Stimulated activated CD8-positive, alpha-beta memory T cell treated with anti-CD3 and anti-CD28 coated beads, Interleukin-12 subunit alpha, Interleukin-12 subunit beta, amount 100 ng/mL, for 1 hour (primary cell): ENCODE measurements at places on chromosomes 16 and 17.

DNA sequence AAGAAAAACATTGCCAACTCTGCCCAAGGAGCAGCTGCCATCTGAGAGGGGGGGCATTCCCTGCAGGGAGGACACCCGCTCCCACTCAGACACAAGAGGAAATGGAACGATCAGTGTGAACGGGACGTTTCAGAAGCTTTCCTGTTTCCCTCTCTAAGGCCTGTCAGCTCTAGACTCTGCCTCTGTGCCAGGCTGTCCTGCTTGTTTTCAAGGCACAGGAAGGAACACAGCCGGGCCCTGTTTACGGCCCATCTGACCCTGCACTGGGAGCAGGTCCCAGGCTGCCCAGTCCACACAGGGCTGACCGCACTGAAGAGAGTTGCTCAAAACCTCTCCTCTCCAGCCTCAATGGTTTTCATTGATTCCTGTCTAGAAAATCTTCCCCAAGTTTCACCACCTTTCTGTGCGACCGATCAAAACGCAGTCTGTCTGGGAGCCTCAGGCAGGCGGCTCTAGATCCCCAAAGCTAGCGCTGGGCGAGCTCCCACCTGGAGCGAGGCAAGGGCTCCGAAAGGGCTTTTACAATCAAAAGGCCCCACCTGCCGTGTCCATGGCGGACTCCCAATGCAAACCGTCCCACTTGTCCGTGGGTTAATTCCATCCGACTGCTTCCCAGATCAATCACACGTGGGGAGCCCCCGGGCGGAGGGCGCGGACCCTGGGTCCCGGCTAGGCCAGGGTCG, 1.5 kb downstream of the PIEZO1 start:
- no peak for DNase-seq

- DNase-seq = no peak
Measured at GRCh38 chr17:61477204-61477834, 25.1 kb downstream of the TBX4 start.

DNA sequence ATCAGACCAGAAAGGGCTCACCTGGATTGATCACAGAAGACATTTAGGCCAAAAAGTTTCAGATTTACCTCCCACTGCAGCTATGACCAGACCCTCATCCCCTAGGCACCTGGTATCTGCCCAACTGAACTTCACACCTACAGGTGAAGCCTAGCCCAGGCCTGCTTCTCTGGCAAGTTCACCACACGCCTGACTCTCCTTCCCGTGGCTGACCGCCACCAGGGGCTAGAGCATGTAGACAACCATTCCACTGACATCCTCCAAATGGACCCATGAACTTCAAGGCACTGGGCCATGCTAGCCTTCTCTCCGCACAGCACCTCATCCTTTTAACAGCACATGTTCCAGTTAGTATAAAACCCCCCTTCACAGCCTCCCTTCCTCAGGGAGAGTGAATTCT, 18.8 kb downstream of the ZCCHC14 start:
- no peak for DNase-seq

GRCh38 chr16:25013751-25014499, 1.2 kb downstream of the ARHGAP17 start:
- no peak for DNase-seq

DNA sequence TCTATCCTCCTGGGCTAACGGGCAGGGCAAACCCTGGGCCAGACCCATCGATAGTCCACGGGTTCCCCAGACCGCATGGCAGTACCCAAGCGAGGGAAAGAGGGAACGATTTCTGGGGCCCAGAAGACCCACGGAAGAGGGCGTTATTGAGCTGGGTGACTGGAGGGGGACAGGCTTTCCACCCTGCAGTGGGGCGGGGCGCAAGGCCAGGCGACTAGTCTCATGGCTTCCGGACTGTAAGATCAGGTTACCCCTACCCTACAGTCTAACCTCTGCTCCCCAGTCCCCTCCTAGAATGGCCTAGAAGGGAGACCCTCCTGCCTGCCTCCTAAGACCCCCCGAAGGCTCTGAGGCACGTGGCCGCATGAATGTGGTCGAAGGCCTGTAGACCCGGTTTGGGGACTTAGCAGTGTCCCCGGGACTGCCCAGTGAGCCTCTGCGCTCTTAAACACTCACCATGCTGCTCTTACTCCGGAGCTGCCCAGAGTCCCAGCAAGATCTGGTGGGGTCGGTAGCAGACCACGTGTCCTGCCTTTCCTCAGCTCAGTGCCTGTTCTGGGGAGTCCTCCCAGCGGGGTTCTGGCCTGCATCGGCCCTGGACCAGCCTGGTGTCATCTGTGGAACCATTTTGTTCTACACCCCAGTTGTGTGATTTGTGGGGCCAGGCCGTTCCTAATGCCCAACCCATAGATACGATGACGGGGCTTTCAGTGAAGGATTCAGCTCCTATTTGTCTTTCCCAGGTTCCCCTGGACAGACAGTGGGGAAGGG, 13.2 kb upstream of the AURKB start:
- DNase-seq = no peak

DNA sequence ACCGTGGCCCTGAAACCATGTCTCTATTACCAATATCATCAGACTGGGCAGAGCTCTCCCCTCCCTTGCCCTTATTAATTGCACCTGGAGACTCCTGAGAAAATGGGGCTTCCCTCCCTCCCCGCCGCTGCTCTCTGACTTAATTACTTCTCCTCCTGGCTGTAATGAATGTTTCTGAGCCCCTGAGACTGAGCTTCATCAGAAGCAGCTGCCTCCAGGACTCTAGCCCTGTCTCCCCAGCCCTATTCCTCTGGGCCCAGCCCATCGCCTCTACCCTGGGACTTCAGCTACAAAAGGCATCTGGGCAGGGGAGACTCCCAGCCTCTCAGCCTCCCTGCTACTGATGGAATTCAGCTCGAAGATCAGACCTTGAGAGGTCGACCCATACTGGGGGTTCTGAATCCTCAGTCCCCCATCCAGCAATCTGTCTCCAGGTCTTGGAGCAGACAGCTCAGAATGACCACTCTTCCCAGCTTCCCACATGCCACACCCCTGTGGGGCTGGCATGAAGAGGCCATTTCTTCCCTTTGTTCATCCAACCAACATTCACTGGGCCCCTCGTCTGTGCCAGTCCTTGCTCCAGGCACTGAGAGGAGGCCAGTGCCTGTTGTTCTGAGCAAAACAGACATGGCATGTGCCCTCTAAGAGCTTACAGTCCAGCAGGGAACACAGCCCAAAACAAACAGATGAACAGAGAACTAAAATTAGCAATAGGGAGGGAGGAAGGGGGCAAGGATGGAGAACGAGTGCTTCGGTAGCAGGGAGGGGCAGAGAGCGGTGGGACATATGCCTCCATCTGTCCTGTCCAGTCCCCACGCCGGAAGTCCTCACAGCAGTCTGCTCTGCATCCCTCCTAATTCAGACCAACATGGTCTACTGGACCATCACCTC, 17.0 kb upstream of the NAGS start:
- no peak for DNase-seq

- DNase-seq = no peak
Measured at GRCh38 chr16:76194616-76195015, 82.6 kb upstream of the CNTNAP4 start.

- no peak for DNase-seq
Measured at GRCh38 chr17:81483085-81483861, 29.3 kb downstream of the ACTG1 start.

DNA sequence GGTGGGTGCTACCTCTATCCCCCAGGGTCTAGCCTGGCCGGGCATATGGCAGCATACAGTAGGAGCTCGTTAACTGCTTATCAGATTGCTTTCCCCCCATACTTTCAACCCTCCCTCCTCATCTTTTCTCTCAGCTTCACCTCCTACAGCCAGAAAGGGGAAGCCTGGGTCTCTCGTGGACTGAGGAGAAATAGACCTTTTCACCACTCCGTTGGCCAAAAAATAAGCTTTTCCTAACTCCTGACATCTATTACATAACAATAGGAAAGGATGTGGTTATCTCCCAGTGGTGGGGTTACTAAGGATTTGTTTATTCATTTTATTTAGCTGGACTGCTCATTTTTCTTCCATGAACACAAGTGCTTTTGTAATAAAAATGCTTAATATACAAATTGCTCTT, 9.0 kb upstream of the CXCL16 start:
- DNase-seq = no peak

GRCh38 chr17:58403311-58403710, 14.0 kb downstream of the RNF43 start:
- DNase-seq = no peak

DNA sequence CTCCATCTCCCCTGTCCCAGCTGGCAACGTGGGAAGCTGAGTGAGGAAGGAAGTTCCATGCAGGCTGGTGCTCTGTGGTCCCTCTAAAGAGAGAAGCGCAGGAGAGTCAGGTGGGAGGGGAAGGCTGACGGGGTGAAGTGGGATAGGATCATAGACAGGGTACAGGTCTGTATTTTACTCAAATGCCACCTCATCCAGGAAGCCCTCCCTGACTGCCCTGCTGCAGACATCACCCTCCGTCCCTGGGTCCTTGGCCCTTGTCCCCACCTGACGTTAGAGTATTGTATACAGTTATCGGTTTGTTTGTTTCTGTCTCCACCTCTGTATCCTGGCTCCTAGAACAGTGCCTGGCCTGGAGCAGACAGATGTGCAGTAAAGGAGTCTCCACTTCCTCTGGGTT, 11.7 kb downstream of the CANT1 start:
- DNase-seq = no peak

GRCh38 chr17:45702666-45703266, 81.4 kb upstream of the CRHR1 start:
- no peak for DNase-seq

- DNase-seq = peak; percentile 28
Measured at GRCh38 chr17:35046740-35047283, 16.7 kb downstream of the RFFL start.

- no peak for DNase-seq
Measured at GRCh38 chr17:50559674-50560184, 786 bp upstream of the CACNA1G start.

GRCh38 chr16:28210979-28211588, 681 bp downstream of the XPO6 start:
- DNase-seq = peak; percentile 47

DNA sequence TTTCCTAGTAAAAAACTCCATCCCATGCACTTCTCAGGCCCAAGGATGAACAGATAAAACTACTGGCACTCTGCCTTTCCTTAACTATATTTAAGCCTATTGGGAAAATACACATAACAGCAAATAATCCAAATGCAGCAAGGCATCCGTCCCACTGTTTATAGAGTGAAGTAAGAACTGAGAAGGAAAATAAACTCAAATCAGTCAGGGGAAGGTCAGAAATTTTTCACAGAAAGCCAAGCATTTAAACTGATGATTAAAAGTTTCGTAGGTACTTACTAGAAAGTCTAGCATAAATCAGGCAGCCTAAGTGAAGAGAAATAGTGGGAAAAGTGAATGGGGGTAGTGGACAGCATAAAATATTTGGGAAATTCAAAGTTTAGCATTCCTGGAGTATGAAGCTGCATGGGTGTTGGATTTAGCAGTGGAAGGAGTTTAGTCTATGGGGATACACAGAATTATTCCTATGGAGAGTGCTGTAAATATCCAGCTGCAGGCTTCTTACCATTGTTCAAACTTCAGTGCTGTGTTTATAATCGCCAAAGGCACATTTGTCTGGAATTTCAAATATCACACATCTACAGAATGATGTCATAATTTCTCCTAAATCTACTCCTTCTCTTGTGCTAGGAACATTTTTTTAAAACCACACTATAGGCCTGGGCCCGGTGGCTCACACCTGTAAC, 1131.0 kb upstream of the GOT2 start:
- no peak for DNase-seq

- DNase-seq = no peak
Measured at GRCh38 chr16:58506241-58507194, 6.6 kb downstream of the NDRG4 start.

GRCh38 chr16:70481929-70482536, 27.6 kb downstream of the FCSK start:
- DNase-seq = no peak

DNA sequence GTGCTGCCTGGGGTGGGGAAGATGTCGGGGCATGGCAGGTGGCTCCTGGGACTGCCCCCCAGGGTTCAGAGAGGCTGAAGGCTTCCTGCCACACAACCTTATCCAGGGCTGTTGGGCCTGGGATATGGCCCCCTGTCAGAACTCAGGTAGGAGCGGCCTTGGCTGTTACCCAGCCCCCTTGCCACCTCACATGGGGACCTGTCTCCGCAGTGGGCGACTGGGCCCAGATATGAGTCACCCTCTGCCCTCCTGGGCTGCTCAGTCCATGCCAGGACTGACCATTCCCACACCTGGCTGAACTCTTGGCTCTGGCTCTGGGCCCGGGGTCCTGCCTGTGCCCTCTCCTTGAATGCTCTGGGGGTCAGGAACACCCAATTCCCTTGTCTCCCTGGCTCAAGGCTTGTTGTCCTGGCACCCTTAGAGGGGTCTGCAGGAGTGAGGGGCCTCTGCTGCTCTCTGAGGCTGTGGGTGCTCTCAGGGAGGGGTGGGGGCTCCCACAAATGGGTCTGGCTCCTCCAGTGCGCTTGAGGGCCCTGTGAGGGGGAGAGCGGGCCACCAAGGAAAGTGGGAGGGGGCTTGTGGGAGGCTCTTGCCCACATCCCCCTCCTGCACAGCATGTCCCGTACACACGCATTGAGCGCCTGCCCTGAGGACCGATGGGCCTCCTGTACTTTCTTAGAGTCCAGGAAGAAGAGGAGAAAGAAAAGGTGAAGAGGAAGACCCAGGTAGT, 36.0 kb downstream of the LGALS9 start:
- DNase-seq = no peak

DNA sequence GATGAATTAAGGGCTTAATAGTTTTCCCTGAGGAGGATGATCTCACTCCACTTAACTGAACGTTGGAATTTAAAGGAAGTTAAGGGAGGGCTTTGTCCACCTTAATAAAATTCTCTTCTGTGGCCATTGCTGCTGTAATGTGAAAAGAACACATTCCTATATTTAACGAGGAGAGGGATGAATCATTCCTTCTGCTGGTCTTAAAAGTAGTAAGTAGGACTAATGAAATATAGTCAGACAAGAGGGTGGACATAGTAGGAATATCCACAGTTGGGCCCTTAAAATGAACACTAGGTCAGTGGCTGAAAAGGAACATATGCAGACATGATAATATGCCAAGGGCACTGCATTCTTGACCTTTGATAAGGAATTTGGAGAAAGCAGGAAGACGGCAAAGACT, 405.6 kb downstream of the PMP22 start:
- DNase-seq = no peak

DNA sequence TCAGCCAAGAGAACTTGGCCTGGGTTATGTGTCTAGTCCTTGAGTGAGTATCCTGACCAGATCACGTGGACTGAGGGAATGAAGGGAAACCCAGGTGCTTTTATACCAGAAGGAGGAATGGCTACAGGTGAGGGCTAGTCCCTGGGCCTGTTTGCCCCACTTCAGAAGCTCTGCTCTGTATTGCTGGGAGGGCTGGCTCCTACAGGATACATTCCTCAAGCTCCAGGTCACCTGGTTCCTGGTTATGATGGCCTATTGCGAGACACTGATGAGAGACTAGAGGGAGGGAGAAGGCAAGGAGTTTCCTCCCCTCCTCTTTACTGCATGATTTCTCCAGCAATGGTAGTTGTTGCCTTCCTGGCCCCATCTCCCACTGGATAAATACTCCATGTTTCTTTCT, 19.0 kb upstream of the SMG8 start:
- DNase-seq = no peak
